Thyroid gland (tissue), 4 donors: ENCODE measurements at places on chromosomes 13 and 19. TPM values are rescaled to one million over a fixed set of nuclear protein-coding genes. Genes with fewer than 3 reads are reported as not detected.

The TMEM238 gene
- 17.9 TPM for total RNA-seq

The CC2D1A gene
- 31.4 TPM for total RNA-seq

The KASH5 gene
- not detected for total RNA-seq

DNA sequence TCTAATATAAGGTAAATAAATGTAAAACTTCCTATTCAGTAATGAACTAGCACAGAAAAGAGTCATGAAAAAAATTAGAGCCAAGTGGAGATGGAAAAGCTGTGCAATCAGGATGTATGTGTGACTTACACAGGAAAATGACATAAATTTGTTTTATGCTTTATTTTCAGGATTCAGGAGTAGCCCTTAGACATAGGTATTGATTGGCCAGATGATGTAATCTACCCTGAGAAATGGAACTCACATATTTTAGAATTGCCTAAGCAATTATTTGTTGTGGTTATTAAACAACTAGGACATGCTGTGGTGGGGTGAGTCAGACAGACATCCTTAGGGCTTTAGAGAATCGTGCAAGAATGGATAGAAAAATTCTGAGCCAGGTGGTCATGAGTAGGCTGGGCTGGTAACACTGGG lies 110.6 kb downstream of the PCDH9 start:
- no peaks in the 10 kb centered on the region for H3K27me3 ChIP-seq
- no peak overlapping the region for H3K4me3 ChIP-seq
- no peaks in the 10 kb centered on the region for H3K36me3 ChIP-seq
- H3K27ac ChIP-seq, result no peak overlapping the region
- no peak for DNase-seq
- no peaks in the 10 kb centered on the region for H3K4me1 ChIP-seq

- no peaks in the 10 kb centered on the region for H3K4me1 ChIP-seq
- no peak overlapping the region for H3K27ac ChIP-seq
- no peak overlapping the region for H3K4me3 ChIP-seq
- H3K36me3 ChIP-seq, result peaks cover 42% of the 10 kb centered on the region
- H3K27me3 ChIP-seq, result no peaks in the 10 kb centered on the region
These were observed 12.2 kb upstream of the RELB start for GRCh38 chr19:44988896-44989556.

DNA sequence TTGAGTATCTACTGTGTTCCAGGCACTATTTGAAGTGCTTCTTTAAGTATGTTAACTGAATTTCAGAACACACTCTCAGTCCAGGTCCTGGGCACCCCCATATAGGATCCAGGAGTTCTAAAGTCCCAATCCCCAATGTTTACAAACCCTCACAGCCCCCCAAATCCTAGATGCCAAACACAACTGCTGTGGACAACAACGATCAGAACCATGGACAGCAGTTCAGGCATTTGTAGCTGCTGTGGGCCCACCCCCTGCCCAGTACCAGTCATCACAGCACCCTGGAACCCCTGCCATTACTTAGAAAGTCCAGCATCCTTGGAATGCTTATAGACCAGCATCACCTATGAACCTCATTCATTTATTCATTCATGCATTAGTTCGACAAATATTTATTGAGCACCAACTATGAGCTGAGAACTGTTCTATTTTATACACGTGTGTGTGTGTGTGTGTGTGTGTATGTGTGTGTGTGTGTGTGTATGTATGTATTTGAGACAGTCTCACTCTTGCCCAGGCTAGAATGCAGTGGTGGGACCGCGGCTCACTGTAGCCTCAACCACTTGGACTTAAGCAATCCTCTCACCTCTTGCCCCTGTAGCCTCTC lies 19.3 kb upstream of the SDHAF1 start:
- H3K36me3 ChIP-seq, result no peaks in the 10 kb centered on the region
- no peaks in the 10 kb centered on the region for H3K4me1 ChIP-seq
- no peak overlapping the region for H3K4me3 ChIP-seq
- DNase-seq, result no peak
- H3K27me3 ChIP-seq, result no peaks in the 10 kb centered on the region
- H3K27ac ChIP-seq, result no peak overlapping the region

DNA sequence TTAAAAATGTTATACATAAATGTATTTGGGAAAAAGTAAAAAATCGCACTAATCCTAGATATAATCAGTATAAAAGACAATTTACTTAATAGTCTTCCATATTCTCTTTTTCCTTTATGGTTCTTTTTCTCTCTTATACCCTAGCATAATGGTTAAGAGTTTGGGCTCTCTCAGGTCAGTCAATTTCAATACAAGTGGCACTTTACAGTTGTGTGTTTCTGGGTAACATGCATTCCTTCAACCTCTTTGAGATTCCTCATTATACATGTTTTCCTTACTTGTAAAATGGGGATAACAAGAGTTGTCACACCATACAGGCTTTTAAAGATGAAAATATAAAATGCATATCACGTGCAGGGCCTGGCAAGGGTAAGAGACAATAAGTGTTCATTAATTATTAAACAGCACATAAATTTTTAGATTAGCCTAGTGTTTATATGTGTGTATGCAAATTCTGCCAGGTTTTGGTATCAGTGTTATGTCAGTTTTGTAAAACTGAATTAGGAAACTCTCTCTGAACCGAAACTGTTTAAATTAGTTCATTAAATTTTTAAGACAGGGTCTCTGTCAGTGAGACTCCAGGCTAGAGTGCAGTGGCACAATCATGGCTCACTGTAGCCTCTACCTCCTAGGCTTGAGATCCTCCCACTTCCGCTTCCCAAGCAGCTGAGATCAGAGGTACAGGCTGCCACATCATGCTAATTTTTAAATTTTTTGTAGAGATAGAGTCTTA lies 49.8 kb downstream of the ELF1 start:
- no peaks in the 10 kb centered on the region for H3K27me3 ChIP-seq
- DNase-seq, result no peak
- peaks cover 89% of the 10 kb centered on the region for H3K4me1 ChIP-seq
- no peak overlapping the region for H3K4me3 ChIP-seq

DNA sequence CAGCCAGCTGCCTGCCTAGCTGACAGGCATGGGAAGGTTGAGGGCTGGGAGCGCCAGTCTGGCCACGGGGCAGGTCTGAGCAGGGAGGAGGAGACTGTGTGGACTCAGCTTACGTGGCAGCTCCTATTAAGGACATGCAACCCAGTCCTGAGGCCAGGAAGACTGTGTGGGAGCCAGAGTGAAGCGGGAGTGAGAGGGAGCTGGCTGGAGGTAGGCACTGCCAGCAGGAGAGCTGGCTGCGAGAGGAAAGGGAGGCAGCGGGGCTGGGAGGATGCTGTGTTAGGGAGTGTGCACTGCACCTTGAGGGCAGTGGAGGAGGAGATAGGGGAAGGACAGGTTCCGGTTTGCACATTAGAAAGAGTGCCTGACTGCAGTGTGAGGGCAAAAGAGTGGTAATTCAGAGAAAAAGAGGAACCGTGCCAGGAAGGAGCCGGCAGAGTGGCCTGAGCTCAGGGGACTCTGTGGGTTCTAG lies 99.2 kb downstream of the SLC7A1 start:
- H3K4me1 ChIP-seq, result no peaks in the 10 kb centered on the region
- no peak overlapping the region for H3K4me3 ChIP-seq
- DNase-seq, result no peak
- no peaks in the 10 kb centered on the region for H3K27me3 ChIP-seq
- H3K27ac ChIP-seq, result no peak overlapping the region

DNA sequence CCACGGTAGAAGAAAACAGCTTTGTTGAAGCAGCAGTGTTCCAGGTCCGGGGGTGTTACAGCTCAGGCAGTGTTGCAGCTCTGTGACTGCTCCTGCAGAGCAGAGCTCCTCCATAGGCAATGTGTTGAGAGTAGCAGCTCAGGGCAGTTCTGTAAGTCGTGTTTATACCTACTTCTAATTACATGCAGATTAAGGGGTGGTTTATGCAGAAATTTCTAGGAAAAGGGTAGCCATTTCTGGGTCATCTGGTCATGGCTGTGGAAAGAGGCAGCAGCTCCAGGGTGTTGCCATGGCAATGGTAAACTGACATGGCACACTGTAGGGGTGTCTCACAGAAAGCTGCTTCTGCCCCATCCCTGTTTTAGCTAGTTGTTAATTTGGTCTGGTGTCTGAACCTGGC lies 316.4 kb downstream of the GPC5 start:
- no peak for DNase-seq
- H3K4me3 ChIP-seq, result no peak overlapping the region
- H3K27me3 ChIP-seq, result no peaks in the 10 kb centered on the region
- no peak overlapping the region for H3K27ac ChIP-seq
